Stimulated activated CD8-positive, alpha-beta memory T cell treated with anti-CD3 and anti-CD28 coated beads, Interleukin-2, amount 100 ng/mL, for 48 hours (primary cell): ENCODE measurements at places on chromosomes 2 and 18.

DNA sequence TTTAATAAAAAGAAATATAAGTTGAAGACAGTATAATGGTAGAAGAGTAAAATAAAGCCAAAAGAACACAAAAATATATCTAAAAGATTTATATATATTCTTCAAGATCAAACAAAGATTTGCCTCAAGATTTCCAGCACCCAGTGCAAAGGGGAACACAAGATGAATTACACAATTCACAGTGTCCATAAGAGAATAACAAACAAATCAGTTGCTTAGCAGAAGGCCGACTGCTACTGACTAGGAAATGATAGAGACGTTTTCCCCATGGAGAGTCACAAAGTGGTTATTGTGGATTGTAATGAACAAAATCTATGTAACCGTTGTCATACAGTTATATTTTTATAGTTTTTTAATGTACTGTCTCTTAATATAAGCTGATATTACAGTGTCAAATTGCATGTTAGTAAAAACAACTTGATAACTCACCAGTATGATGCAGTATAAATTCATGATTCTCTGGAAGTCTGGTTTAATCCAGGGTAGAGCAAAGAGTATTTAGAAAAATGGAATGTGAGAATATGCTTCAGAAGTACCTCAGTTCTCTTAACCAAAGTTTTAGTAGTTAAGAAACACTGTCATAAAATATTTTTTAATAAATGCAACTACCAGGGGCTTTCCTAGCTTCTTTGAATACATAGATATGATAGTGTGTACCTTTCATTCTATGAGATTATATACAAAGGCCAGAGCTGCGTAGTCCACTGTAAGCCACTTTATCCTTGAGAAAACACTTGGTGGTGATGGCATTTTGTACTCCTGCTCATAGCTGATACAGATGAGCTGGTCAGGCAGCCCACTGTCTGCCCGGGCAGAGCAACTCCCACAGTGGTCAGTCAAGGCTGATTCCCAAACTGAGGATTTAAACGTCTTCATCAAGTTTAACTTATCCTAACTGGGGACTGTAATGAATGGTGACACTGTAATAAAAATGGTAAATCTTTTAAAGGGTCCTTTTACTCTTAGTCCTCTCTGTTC, 180.5 kb upstream of the DTNA start:
- DNase-seq, result no peak

DNA sequence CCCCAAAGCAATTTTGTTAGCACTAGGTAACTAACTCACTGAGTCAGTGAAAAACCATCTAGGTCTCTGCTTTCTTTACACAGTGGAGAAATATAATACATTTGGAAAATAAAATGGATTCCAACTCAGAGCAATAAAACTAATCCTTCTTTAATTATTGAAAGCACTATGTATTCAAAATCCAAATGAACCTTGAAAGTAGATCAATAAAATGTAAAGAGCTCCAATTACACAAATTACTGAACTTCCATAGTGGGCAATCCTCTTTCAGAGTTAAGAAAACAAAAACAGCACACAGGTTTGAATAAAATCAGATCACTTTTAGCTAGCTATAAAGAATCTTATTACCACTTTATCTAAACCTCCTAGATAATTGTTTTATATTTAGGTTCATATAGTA, 208.1 kb downstream of the NR4A2 start:
- DNase-seq, result no peak

DNA sequence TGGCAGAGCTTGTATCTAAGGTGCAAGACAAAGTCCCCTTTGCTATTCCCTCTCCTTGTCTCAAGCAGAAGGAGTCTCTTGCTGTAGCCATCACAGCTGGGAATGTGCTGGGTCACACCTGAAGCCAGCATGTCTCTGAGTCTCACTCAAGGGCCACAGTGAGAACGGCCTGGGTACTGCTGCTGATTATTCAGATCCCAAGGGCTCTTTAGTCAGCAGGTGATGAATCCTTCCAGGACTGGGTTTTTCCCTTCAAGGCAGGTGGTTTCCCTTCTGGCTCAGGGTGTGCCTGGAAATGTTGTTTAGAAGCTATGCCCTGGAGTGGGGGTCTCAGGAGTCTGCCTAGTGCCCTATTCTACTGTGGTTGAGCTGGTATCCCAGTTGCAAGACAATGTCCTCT, 356.3 kb downstream of the PARD3B start:
- no peak for DNase-seq

GRCh38 chr2:217793566-217794132, 209.1 kb downstream of the TNS1 start:
- DNase-seq, result no peak

GRCh38 chr18:60202708-60203107, 169.9 kb downstream of the MC4R start:
- no peak for DNase-seq

- DNase-seq, result no peak
These were observed 12.4 kb downstream of the YWHAQ start for GRCh38 chr2:9618410-9618809.

DNA sequence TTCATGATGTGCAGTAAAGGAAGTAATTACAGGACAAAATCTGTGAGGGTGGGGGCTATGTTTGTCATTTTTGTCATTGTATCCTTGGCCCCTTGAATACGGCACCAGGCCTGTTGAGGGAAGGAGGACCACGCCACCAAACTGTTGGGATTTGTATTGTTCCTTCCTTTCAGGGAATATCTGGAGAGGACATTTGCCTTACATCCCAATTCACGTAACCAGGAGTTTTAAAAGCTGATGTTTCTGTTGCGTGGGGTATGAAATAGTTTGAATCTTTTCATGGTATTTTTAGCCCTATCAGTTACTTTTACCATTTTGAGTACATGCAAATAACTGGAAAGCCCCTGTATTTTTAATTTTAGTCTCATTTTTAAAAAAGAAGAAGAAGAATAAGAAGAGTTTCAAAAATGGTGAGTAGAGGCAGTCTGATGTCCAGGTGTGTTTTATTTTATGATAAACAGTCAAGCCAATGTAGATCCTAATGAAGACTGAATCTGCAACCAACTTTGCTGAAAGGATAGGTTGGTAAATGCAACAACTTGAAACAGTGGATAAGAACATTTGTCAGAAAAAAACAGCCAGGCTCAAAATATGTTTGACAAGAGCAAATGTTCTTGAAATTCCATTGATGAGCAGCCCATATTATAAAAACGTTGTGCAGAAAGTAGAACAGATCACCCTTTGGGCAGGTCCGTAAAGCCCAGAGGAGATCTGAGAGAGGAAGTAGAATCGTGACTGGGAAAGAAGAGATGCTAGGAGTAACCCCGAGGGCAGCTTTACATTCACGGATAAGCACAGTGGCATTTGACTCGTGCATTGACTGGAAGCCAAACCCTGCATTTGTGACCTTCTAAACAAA, 54.5 kb downstream of the RASGRP3 start:
- no peak for DNase-seq

DNA sequence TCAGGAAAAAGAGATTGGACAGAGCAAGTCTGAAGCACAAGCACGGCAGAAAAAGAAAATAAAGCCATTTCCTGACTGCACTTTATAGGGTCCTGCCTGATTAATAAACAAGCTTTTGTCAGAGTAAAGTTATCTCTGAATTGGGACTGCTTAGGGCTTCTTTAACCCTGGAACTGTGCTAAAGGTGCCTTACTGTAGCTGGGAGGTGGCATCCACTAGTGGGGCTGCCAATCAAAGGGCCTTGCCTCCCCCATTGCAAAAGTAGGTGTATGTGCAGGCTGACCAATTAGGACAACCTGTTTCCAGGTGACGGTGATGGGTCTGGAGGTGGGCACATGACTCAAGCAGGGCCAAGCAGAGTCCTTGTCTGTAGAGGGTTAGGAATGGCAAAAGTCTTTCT, 57.4 kb upstream of the RAPH1 start:
- no peak for DNase-seq

DNA sequence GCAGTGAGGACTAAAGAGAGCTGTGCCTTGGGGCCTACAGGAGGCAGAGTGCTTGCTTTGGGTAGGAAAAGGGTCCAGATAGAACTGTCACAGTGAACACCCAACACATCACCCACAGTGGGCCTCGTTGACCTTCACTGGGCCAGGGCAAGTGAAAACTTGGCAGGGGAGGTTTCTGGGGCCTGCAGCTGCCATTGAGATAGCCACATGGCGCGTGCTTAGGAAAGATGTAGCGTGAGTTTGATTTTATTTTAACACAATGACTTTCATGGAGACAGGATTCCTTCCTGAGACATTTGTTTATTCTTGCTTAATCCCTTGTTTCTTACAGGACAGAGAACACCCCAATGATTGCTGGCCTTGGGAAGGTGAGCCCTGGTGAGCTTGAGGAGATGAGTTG, 9.3 kb upstream of the ESPNL start:
- no peak for DNase-seq

DNA sequence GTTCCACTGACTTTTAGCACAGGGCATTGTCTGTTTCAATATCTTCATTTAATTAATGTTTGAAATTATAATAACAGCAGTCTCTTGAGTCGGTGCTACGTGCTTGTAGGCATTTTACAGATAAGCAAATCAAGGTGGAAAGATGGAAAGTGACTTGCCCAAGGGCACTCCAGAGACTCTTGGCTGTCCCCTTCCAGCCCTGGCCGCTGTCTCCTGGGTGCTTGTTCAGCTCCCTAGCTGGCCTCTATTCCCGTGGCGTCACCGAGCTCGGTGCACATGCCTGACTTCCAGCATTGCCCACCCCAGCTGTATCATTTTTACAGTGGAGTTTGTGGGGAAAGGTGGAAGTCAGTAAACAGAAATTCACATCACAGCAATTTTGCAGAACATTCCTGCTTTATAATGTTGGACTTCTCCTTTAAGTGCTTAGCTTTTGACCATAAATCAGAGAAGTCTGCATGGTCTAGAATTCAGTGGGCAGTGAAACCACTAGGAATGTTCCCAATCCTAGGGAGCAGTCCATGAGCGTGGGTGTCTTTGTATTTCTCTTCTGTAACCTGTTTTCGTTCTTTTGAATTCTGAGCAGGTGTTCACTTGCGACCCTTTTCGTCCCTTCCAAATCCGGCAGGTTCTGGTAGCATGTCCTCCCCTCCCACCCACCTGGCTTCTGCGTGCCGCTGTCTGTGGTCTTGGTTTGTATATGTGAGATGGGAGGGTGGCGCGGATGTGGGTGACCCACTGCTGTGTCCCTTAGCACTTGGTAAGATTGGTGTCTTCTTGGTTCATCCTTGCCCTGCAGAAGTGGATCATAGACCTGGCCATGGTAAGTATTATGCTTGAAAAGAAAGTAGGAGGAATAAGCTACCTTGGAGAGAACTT, 8.4 kb downstream of the SLC66A3 start:
- no peak for DNase-seq

- peak; percentile 78 for DNase-seq
These were observed at the start of gene FBXO41 for GRCh38 chr2:73284296-73285158. Gene FBXO41, minus strand, starts transcription at chr2:73284478. Its CDS starts 14,848 bp downstream, at chr2:73269630.
